HL-60 (cell line): ENCODE measurements at places on chromosomes 1 and 21.

GRCh38 chr1:79561521-79561978 lies 555.0 kb upstream of the ADGRL4 start:
- DNase-seq: no peak

GRCh38 chr1:71473331-71473730 lies 392.5 kb upstream of the ZRANB2 start:
- DNase-seq: no peak

DNA sequence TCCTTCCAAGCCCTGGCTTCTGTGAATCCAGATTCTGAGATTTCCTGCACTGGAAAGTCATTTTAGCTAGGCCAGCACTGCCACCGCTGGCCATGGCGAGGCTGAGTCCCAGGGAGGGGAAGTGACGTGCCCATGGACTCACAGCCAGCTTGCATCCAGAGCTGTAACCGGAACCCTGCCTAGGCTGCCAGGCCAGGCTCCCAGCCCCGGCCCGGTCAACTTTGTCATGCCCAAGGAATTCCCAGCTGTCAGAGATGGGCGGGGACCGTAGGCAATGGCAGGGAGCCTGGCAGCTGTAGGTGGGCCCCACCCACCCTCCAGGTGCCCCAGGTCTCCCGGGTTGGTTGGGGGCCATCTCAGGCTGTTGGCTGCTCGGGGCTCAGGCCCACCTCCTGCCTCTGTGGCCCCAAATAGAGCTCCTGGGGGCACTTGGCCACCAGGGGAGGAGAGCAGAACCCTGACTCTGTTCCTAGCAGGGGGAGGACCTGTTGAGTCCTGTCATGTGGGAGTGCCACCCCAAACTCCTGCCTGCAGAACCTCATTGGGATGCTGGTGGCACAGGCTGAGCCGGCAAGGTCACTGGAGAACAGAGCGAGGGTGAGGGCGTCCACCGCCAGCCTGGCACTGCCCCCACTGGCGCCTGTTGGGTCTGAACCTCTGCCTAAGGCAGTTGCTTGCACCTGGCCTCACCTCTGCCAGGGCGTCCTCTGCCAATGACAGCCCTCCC lies 57.8 kb downstream of the FOXO6 start:
- no peak for DNase-seq

GRCh38 chr1:41496080-41497055 lies 11.9 kb upstream of the EDN2 start:
- DNase-seq: peak; percentile 47

DNA sequence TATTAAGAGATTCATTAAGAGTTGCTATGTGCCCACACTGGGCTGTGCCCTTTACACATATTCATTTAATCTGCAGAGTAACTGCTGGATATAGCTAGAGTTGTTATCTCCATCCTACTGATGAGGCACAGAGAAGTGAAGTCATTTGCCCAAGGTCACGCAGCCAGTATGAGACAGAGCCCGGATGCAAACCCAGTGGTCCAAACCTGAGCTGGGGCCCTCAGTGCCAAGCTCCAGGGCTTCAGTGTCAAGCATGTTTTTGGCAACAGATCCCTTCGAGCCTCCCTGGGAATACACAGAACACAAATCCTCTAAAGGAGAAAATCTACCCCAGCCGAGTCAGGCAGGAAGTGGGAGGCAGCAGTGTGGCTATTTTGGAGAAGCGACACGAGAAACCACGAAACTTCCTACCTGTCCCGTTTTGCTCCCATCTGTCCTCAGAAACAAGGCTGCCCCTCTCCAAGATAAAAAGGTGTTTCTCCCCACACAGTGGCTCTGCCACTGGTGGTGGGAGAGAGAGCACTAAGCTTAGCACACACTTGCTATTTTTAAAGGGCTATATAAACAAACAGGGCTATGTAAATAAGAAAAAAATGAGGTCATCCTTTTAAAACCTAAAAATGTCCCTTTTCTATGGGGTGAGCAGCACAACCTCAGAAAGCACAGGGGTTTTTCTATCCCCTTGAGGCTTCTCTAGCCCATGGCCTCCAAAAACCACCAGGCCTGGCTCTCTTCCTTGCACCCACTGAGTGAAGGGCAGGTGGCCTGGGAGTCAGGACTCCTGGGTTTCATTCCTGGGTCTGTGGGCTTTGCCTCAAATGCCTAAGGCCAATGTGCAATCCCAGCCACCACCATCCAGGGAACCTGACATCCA lies 138.6 kb upstream of the EDN2 start:
- DNase-seq: no peak

DNA sequence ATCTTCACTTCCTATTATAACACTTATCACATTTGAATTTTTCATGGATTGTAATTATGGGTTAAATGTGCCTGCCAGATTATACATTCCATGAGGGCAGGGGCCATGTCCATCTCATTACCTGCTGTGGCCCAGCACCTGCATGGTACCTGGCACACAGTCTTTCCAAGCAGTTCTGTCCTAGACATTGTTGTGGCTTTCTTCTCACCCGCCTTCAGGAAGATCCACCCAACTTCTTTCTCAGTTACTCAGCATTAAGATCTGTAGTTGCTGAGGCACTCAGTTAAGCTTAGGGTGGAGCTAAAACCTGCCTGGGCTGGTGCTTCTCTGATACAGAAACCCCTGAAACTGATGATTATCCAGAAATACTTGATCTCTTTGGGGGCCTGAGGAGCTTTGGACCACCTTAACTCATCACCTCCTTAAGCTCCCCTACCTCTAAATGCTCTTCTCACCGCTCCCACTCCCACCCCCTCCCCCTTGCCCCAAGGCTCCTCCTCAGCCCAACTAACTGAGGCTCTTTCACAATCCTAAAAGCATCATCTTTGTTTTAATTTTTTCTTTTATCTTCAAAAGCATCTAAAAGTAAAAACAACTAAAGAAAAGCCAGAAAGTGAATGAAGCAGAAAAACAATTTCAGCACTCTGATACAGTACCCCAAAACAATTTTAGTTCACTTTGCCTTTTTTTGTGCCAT lies 190.6 kb downstream of the FGGY start:
- no peak for DNase-seq

DNA sequence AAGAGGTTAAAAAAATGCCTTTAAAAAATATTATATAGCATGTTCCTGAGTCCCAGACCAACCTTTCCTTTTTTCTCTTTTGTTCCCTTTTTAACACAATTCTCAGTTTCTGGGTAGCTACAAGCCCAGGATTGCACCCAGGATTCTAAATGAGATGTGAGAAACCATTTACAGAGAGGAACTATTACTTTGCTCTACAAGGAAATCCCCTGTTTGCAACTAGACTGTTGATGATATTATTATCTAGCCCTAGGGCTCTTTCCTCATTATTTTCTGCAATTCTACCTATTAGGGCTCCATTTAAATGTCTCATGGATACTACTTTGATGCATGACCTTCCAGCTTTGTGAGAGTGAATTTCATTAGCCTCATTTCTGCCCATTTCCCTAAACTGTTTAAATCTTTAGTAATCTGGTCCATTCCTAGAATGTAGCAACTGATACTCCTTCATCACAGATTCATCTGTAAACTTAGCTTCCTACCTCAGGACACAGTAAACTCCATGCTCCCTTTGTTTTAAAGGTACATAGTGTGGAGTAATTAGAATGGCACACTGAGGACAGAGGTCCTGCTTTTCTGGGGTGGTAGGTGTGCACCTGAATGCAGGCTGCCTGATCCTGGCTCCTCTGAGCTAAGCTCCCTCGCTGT lies 7.1 kb upstream of the KIF14 start:
- DNase-seq: no peak
